ENCODE measurements at places on chromosomes 5 and 9. TPM values are rescaled to one million over a fixed set of nuclear protein-coding genes. Genes with fewer than 3 reads are reported as not detected.

Gene TERT
- 1.7 TPM for total RNA-seq

DNA sequence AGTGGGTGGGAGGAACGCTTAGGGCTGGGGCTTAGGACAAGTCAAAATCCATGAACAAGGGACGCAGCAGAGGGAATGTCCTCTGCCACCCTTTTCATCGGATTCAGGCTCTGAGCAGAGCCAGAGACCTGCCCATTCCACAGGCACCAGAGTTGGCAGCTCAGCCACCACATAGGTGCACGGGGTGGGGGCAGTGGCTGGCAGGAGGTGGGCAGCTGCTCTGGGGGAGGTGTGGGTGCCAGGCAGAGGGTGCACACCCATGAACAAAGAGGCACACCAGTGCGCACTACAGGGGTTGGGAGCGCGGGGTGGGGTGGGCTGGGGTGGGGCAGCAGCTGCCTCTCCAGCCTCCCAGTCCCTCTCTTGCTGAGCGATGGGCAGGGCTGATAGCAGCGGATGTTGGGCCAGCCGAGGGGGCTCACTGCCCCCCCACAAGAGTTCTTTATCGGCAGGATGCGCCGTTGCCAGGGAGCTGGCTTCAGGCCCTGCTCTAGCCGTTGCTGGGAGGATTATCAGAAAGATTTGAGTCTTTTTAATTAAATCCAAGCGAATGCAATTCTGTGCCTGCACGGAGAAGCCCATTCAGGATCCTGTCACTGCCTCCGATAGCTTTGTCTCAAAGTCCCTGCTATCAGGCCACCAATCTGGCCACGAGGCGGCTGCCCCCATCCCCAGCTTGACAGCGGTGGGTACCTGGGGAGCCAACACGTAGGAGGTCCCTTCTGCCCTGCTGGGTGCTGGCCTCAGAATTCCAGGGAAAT, 64.3 kb upstream of the LMX1B start:
- DNase-seq, result no peak

DNA sequence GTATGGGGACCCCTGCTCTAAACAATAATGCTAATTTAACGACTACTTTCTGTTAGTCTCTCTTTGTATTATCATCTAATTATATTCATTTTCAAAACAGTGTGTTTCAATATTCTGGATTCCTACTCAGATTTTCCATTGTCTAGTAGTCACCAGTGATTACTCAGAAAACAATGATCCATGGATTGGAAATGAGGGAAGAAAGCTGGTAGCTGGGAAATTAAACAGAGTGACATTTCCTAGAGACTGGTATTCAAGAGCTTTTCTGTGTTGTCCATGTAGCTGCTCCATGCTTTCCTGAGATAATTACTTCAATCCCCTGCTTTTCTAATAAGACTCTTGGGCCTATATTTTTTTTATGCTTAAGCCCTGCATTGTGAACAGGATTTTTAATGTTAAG, 1862.1 kb upstream of the C9orf72 start:
- DNase-seq, result no peak

DNA sequence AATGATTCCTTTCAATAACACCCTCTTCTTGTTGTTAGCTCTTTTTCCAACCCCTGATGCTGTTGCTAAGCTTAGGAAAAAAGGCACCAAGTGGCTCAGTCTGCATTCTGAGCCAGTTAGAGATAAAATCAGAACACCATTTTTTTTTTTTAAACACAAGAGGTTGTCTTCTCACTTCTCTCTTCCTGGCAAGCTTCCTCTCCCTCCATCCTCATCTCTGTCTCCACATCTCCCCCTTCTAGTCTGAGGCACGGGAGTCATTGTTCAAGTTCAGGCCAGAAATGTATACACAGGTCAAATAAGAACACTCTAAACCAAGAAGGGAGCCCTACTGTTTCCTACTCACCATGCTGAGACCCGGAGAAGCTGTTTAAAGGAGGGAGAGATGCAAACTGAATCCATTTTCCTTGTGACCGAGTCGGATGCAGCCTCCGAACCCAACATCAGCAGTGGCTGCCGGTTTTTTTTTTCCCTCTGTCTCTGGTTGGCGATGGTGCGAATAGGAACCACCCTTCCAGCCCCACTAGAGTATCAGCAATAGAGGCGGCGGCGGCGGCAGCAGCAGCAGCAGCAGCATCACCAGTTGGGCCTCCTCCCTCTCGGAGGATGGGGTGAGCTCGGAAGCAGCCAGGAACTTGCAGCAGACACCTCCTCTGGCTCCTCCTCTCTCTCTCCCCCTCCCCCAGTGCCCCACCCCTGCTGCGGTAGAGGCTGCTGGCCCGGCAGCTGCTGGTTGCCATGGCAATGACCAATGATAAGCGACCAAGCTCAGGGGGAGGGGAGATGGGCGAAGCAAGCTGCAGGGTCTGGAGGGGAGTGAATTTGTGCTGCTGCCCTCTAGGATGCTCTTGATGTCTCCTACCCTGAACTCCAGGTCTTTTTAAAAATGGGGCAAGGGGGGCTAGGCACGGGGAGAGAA, at the start of gene JAKMIP2:
Gene JAKMIP2, minus strand, starts transcription at position 619 of the 919 bp plus-strand sequence. CDS start 110,922 bp downstream, outside the sequence.
- peak; percentile 72 for DNase-seq

- DNase-seq, result no peak
Observed at GRCh38 chr9:132937463-132937901, 6.9 kb downstream of the TSC1 start.

Measured in Peyer's patch (tissue), 4 donors.